ENCODE measurements at places on chromosomes 1 and 21. TPM values are rescaled to one million over a fixed set of nuclear protein-coding genes. Genes with fewer than 3 reads are reported as not detected.

DNA sequence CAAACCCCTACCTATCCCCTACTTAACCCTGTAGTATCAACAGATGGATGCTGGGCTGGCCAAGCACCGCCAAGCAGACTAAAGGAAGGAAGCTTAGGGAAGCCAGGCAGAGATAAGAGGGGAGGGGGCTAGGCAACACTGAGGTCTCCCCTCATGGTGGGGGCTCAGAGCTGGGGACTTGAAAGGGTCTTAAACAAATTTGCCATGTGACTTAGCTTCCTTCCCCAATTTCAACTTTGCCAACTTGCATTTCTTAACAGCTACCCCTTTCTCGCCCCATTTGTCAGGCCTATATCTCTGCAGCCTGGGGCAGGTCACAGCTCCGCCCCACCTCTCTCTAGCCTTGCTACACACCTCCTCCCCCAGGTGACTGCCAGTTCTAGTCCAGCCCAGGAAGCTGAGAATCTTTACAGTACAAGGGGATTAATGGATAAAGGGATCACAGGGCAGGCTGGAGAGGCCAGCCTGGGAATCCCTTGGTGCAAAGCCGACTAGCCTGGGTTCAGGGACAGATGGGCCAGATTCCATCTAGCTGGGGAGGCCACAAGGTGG is 3.4 kb downstream of the KIF21B start:
- H3K27me3 ChIP-seq, result no peaks in the 10 kb centered on the region
- H3K27ac ChIP-seq, result no peak overlapping the region
- no peaks in the 10 kb centered on the region for H3K36me3 ChIP-seq

DNA sequence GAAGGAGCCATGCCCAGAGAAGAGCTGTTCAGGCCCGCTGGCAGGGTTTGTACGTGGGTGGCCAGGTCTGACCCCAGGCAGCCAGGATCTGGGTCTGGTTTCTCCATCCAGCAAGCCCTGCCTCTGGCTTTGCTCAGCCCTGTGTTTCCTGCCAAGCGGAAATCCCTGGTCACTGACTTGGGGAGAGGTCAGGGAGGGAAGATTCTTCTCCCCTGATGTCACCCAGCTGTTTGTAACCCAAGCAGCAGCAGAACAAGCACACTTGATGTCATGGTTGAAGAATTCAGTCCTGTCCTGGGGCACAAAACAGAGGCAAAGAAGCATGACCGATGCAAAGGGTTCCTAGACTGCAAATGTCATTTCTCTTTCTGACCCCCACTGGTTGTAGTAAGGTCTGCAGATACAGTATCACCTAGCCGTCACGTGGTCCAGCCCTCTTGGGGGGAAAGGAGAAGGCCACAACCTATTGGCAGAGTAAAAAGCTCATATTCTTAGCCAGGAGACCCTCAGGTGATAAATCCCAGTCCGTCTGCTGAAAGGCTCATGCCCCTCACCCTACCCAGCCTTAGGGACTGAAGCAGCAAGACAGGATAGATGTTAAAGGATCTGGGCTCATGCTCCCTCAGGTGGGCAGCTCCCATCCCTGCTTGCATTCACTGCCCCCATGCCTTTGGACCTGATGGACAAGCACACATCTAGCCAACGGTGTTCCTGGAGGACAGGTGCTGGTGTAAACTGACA is 120.9 kb downstream of the SYT2 start:
- no peak overlapping the region for H3K4me3 ChIP-seq
- no peaks in the 10 kb centered on the region for H3K27me3 ChIP-seq
- DNase-seq, result peak; percentile 91
- H3K4me1 ChIP-seq, result peaks cover 51% of the 10 kb centered on the region
- peak overlapping the region; percentile 92 for H3K27ac ChIP-seq
- no peaks in the 10 kb centered on the region for H3K36me3 ChIP-seq

GRCh38 chr21:28487455-28488070 is 505.1 kb downstream of the LTN1 start:
- H3K36me3 ChIP-seq, result no peaks in the 10 kb centered on the region
- no peaks in the 10 kb centered on the region for H3K4me1 ChIP-seq
- no peak for DNase-seq
- H3K27ac ChIP-seq, result no peak overlapping the region
- H3K27me3 ChIP-seq, result no peaks in the 10 kb centered on the region
- H3K4me3 ChIP-seq, result no peak overlapping the region

DNA sequence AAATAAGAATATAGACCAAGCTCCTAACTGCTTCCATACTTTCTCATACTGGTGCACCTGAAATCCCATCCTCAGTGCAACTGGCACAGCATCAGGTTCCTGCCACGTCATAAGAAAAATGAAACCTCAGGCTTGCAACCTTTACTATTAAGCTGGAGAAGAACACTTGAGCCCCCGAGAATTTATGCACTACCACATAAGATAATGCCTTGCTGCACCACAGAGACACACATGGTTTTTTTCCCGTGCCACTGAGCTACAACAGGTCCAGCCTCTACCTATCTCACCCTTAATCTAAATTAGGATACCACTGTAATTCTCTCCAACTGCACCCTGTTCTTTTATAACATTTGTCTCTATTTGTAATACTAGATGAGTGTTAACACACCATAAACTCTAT is 174.5 kb downstream of the DENND1B start:
- no peaks in the 10 kb centered on the region for H3K4me1 ChIP-seq
- no peak for DNase-seq
- no peak overlapping the region for H3K27ac ChIP-seq
- no peaks in the 10 kb centered on the region for H3K36me3 ChIP-seq
- H3K4me3 ChIP-seq, result no peak overlapping the region
- no peaks in the 10 kb centered on the region for H3K27me3 ChIP-seq

- DNase-seq, result no peak
- peaks cover 11% of the 10 kb centered on the region for H3K4me1 ChIP-seq
- peaks cover 2% of the 10 kb centered on the region for H3K36me3 ChIP-seq
- H3K27ac ChIP-seq, result no peak overlapping the region
- H3K27me3 ChIP-seq, result no peaks in the 10 kb centered on the region
Measured at GRCh38 chr1:11938722-11939526, 4.4 kb downstream of the PLOD1 start.

The CNN3 gene
- polyA plus RNA-seq, result 174 TPM

The CNTN2 gene
- not detected for polyA plus RNA-seq

The CNR2 gene
- not detected for polyA plus RNA-seq
